ENCODE measurements at places on chromosomes 4 and X.

- DNase-seq = no peak
Measured at GRCh38 chrX:1462596-1463251, 10.0 kb upstream of the ASMTL start.

DNA sequence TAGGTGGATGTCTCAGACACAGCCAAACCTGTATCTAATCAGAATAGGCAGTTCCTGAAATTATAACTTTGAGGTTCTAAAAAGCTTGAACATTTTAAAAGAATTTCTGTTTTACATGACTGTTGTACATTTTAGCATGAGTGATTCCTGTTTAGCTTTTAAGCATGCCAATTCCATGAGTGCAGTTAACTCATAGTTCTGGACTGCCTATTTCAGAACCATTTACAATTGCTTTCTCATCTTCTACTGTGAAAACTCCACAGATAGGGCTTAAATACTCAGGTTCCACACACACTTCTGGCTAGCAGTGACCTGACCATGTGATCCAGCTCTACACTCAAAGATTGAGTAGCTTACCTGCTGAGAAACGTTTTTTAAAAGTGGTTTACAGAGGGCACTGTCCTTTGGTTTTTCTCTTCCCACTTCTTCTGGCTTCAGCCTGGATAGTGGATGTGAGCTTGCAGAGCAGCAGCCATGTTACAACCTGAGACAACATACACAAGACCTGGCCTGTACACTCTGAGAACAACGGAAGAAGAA, 280.8 kb downstream of the ANKRD50 start:
- DNase-seq = no peak

GRCh38 chr4:68396756-68397155, 46.9 kb upstream of the YTHDC1 start:
- DNase-seq = no peak

- DNase-seq = no peak
Measured at GRCh38 chr4:125551466-125551865, 236.7 kb downstream of the FAT4 start.

DNA sequence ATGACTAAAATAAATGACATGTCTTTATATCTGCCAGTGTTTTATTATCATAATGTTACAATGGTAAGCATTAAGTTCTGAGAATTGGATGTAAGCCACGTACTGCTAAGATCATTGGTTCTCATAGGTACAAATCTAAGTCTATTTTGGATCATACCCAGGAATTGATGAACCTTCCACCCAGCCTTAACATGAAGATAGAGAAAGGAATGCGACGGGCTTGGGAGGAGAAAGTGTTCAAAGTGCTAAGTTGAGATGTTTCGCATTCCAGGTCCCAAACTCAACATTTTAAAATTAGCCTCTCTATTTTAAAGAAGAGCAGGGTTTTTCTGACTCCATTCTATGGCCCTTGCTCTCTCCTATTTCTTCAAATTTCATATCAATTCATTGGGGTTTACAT, 54.9 kb upstream of the FRAS1 start:
- DNase-seq = peak; percentile 3

GRCh38 chr4:6056976-6057766, 38.9 kb upstream of the C4orf50 start:
- DNase-seq = no peak

DNA sequence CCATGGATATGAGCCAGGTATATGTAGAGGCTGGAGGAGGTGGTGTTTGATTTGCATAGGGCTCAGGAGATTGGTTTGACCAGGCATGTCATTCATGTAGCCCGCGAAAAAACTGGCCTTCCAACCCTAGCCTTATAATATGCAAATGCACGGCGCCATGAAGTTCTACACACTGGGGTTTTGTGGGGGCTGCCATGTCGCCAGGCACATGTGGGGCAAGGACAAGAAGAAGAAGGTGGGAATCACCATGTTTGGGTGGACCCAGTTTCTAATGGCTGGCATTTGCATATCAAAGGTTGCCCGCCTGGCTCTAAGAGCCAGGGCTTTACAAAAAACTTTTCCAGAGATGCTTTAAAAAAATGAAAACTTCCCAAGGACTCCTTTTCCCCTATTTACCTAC, 1251.0 kb downstream of the PCDH18 start:
- no peak for DNase-seq

- DNase-seq = no peak
Measured at GRCh38 chr4:77146186-77147078, 10.6 kb upstream of the CCNG2 start.

DNA sequence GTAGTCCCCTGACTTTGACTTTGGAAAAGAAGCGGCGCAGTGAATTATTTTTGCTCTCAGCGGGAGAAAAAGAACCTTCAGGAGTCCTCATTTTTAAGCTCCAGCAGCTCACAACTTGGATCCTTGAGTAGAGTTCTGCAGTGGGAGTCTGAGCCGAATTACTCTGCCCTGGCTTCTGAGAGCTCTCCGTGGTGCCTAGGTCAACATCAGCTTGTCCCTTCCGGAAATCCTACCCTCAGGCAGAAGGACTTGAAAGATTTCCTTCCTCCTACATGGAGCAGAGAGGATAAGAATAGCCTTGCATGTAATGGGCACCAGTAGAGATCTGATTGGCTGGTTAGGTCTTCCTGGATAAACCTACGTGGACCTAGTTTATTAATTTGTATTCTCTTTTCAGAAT, 549.7 kb upstream of the TENM3 start:
- DNase-seq = no peak

DNA sequence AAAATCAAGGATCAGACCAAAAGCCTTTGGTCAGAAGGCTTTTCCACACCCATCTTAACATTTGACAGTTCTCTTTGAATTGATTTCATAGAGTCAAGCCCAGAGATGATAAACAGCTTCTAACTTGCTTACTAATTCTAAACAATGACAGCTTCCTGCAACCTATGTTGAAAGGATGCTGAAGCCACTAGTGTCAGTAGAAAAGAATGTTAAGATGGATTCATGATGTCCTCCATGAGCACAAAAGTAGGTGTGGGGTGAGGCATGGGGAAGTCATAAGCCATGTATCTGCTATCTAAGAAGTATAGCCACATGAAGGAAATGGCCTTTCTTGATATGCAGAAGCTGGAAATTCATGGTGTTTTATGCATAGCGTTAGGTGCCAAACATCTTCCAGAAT, 269.3 kb downstream of the DHX15 start:
- no peak for DNase-seq

- no peak for DNase-seq
Measured at GRCh38 chr4:145639186-145639698, 20.1 kb downstream of the MMAA start.

DNA sequence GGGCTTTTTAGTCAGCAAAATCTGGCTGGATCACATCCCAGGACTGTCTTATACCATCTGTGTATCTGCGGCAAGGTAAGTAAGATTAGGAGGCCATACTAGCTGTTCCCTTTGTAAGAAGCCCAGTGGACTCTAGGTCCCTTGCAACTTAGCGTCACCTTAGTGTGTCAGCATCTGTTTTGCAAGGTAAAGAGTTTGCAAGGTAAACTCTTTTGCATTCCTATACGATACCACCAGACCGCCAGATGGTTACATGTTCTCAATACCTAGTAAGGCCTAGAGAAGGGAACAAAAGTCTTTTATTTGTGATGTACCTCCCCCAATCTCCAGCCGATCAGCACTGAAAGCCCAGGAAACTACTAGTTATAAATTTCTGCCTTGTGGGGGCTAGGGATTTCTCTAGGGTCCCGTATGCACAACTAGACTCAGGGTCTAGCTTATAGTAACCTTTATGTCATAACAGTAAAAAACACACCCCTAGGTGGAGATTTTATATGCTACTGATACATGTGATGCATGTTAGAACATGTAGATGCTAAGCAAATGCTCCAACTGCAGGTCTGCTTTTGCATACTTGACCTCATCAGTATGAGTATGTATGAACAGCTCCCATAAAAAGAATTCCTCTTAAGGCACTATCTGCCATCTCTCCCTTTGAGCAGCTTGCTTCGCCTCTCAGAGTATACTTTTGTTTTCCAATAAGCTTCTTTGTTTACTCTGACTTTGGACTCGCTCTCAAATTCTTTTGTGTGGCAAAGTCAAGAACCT, 78.4 kb downstream of the KCNIP4 start:
- no peak for DNase-seq

GRCh38 chr4:32909736-32910135, 2189.6 kb downstream of the PCDH7 start:
- DNase-seq = no peak

- no peak for DNase-seq
Measured at GRCh38 chr4:185634066-185634652, 98.9 kb upstream of the PDLIM3 start.

DNA sequence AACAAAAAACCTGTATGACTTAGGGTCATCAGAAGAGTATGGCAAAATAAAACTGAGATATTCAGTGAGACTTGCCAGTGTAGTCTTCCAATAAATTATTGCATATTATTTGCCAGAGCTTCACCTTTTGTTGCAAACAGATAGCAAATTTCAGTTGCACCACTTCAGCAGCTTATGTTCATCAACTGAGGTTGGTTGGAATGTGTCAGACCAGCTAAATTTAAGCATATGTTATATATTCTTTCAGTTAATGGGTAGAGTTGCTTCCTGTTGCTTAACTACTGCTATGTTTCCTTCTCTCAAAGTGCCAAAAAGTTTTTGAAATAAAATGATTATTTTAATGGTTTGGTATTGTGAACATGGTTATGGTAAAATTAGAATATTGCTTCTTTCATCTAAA, 61.5 kb downstream of the GALNT7 start:
- no peak for DNase-seq

GRCh38 chrX:133513123-133513522, 97.8 kb upstream of the GPC4 start:
- DNase-seq = no peak

- no peak for DNase-seq
Measured at GRCh38 chr4:186200516-186200915, 9.1 kb downstream of the CYP4V2 start.

DNA sequence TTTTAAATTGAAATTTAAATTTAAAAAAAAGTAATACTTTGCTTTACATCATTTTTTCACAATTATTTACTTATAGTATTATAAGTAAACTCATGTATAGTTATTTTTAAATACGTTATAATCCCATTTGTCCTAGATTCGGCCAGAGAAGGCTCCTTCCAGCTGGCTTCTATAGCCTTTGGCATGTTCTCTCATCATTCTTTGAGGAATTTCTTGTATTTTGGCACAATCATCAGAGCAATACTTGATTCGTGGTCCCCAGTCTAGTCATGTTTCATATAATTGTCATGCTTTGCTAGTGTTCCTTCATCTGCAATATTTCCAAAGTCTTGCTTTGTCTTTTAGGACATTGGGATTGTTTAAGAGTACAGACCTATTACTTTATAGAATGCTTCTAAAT, 1037.9 kb upstream of the AGA start:
- no peak for DNase-seq

DNA sequence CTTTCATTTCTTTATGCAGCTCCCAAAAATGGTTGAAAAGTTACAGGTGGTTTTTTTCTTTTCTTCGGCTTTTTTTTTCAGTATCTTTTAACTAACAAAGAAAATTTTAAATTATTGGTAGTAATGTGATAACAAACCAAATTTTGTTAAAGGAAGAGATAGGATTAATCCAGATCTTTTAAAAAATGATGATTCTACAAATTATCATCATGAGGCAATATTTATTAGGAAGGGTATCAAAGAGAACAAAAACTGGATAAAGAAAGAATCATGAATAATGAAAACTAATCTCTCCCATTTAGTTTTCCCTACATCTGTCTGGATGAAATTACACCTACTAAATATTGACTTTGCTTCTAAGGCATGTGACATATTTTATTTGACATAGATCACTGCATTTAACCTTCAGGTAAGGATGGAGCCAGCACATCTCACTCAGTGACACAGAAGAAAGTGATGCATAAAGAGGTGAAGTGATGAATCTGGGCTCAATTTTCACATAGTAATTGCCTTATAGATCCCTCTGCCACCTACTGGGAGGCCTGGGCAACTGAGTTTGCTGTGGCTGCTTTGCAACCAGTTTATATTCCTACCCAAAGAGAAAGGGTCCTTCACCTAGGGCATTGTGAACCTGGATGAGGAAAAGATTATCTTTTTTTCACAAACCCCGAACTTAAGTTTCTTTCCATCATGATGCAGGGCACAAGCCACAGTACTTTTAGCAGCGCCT, 155.6 kb downstream of the HNRNPD start:
- no peak for DNase-seq

- DNase-seq = no peak
Measured at GRCh38 chrX:101729986-101730385, 70.3 kb upstream of the ARMCX2 start.

DNA sequence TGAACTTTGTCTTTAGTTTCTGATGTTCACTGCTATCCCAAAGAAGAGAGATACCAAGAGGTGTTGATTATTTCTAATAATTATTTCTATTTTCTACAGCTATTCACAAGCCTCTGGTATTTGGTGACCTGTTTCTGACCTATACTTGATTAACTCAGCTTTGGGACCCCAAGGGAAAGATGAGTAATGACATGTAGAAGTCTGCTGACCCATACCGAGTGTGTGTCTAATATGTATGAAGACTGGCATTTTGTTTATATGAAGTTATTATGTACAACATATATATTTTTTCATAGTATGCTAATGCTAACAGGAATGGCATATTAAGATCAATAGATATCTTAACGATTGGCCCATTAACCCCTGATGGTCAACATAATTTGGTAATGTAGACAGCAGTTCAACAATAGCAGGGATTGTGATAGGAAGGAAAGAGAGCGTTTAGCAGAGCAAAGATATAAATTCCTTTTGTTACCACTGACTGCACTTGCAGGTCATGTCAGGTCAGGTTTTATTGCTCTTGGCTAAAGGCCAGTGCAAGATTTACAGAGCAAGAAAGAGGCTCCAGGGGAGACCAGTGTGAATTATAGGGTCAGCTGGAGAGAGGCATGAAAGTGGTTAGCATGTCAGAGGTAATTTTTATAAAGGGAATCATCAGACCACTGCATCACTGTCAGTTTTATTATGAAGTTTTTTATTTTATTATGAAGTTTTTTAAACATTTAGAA, 94.7 kb upstream of the DIPK2B start:
- peak; percentile 34 for DNase-seq

DNA sequence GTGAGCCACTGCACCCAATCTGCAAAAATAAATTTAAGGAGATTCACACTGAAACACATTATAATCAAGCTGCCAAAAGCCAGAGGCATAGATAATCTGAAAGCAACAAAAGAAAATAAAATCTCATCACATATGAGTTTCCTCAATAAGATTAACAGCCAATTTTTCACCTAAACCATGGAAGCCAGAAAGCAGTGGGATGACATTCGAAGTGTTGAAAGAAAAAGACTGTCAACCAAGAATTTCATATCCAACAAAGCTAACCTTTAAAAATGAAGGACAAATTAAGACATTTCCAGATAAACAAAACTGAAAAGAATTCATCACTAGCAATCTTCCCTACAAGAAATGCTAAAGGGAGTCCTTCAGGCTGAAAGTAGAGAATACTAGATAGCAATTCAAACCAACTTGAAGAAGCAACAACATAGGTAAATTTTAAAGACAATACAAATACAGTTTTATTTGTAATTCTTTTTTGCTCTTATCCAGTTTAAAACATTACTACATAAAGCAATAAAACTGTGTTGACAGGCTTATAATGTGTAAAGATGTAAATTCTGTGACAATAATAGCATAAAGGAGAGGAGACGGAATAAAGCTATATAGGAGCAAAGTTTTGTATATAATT, 23.1 kb upstream of the KLHL8 start:
- no peak for DNase-seq

GRCh38 chrX:110691446-110691845, 104.2 kb downstream of the CHRDL1 start:
- no peak for DNase-seq

GRCh38 chr4:163991298-163991865, 496.9 kb downstream of the TMA16 start:
- peak; percentile 9 for DNase-seq

All from astrocyte of the cerebellum (primary cell).